ENCODE measurements at places on chromosomes 5 and 9.

DNA sequence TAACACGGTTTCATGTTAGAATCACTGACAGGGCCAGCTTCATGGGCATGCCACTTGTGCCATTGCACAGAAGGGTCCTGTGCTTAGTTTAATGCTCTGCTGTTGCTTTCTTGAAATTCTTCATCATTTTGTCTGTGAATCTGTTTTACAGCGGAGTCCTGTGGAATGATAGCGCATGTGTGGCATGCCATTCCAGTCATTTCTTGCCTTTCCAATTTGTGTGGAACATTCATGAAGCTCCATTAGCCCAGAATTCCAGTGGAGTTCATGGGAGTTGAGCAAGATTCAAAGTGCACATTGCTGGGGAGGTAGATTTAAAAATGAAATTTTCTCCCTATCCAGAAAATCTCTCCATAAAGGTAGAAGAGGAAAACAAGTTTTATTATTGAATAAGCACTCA is 43.4 kb upstream of the NREP start:
- no peak for DNase-seq

GRCh38 chr5:173494446-173494845 is 122.0 kb downstream of the BOD1 start:
- DNase-seq: no peak

- no peak for DNase-seq
These were observed 1.0 kb downstream of the NREP start for GRCh38 chr5:111755942-111756381.

- no peak for DNase-seq
These were observed 33.6 kb upstream of the NFIB start for GRCh38 chr9:14347406-14348122.

- DNase-seq: no peak
These were observed 2369.4 kb upstream of the ACO1 start for GRCh38 chr9:30015073-30015472.

- no peak for DNase-seq
These were observed 26.6 kb upstream of the PIP5K1B start for GRCh38 chr9:68678430-68678829.

DNA sequence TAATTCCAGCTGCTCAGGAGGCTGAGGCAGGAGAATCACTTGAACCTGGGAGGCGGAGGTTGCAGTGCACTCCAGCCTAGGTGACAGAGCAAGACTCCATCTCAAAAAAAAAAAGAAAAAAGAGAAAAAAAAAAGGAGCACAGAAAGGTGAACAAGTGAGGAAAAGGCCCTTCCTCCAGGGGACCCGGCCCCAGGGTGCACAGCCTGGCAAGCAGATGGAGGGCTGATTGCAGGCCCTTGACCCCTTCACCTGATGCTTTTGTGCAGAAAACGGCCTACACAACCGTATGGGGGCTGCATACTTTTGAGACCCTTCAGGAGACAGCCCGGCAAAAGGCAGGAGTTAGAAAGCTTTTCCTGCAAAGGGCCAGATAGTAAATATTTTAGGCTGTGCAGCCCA is 33.9 kb downstream of the HRH2 start:
- no peak for DNase-seq

GRCh38 chr5:166503506-166503905 is 1787.9 kb upstream of the WWC1 start:
- DNase-seq: no peak

DNA sequence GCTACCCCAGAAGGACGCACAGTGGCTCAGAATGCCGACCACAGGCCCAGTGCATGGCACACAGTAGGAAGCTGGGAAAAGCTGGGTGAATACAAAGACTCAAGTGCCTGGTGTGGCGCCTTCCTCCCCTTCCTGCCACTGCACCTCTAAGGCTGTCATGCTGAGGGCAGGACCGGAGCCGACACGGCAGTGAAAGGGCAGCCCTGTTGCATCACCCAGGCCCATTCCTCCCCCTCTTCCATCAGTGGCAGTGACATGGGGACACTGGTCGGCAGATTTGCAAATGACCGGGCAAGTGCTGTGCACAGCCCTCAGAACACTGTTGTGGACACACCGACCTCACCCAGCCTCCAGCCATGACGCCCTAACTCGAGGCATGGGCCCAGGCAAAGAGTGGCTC is 84.0 kb downstream of the STK10 start:
- no peak for DNase-seq

DNA sequence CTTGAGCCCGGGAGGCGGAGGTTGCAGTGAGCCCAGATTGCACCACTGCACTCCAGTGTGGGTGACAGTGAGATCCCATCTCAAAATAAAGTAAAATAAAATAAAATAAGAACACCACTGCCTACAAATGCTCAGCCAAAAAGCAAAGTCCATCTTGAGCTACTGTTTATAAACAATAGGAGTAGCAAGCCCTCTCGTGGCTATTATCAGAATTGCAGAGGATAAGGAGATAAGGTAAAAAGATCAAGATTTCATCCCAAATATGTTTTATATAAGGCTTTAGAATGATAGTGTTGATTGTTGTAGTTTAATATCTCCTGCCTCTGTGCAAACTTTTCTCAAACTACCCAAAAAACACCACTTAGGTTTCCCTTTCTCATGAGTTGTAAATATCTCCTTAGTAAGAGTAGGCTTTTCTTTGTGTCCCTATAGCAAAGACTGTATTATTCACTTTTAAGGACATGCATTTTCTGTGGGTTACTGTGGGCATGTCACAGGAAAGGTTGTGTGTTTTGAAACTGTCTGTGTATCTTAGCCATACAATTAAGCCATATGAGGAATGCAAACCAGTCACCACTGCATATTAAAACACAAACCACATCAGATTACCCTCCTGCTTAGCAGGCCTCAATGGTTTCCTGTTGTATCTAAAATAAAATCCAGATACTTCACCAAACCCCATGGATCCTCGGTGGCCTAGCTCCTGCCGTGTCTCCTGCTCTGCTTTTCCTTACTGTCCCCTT is 31.8 kb upstream of the CKS2 start:
- no peak for DNase-seq

DNA sequence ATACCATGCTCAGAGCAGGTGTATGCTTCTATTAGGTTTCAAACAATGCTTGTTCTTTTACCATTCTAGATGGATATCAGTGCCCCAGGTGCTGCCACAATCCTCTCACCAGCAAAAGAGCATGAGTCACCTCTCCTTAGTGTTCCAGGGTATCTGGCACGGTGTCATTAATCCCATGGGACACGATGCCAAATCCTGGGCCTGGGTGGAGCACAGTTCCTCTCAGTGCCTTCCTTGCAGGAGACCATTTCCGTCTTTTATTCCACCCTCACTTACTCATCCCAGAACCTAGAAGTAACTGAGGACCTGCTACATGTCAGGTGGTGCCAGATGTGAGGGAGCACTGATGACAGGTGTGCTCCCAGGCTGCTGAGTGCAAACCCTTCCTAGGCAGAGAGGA is 1.3 kb upstream of the OR13J1 start:
- no peak for DNase-seq

- DNase-seq: no peak
These were observed 14.1 kb upstream of the MARCOL start for GRCh38 chr5:148224117-148224742.

- DNase-seq: no peak
These were observed 37.3 kb upstream of the MAMDC2 start for GRCh38 chr9:70006306-70006705.

GRCh38 chr5:114412510-114413171 is 50.8 kb downstream of the KCNN2 start:
- no peak for DNase-seq

DNA sequence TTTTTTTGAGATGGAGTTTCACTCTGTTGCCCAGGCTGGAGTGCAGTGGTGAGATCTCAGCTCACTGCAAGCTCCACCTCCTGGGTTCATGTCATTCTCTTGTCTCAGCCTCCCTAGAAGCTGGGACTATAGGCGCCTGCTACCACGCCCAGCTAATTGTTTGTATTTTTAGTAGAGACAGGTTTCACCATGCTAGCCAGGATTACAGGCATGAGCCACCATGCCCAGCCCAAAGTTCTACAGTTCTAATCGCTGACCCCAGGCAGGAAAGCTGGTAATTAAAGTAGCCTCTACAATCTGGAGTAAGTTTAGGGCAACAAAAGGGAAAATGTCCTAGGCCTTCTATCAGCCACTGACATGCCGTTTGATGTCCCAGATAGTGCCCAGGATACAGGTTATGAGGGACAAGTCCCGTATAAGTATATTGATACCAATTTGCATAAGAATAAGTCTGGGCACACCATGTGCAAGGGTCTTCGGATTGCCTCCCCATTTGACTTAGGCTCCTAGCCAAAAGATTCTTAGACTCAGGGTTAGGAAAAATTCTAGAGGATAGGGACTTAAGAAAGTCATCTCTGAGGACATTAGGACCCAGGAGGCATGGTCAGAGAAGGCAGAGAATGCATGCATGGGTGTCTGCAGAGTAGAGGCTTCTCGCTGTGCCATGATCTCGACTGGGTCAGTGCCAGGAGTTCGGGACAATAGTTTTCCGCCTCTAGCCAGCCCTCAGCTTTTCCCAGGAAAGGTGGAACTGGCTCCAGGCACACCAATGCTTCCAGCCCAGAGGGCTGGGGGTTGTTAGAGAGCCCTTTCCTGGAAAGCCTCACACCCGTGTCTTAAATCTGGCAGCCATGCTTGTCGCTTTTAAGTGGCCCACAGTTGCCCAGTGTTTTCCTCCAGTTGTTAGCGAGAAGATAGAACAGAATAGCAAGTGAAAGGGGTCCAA is 1111.1 kb downstream of the TAF11L14 start:
- no peak for DNase-seq
